GM19239 (cell line): ENCODE measurements at places on chromosomes 12 and 14.

DNA sequence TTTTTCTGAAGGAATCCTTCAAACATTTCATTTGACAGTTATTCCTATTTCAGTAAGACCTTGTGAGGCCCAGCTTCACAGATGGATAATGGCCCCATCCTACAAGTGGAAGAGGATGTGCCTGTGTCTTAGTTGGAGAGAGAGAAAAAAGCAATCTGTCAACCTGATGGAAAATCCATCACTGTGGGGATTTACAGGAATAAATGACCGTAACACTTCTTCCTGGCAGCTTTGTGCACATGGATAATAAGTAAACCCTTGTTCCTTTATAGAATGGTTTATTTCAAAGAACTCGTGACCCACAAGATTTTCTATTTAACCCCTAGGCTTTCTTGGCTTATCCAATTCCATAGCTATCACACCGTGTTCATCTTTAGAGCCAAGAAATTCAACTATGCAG is 121.4 kb upstream of the PCED1B start:
- DNase-seq = no peak

DNA sequence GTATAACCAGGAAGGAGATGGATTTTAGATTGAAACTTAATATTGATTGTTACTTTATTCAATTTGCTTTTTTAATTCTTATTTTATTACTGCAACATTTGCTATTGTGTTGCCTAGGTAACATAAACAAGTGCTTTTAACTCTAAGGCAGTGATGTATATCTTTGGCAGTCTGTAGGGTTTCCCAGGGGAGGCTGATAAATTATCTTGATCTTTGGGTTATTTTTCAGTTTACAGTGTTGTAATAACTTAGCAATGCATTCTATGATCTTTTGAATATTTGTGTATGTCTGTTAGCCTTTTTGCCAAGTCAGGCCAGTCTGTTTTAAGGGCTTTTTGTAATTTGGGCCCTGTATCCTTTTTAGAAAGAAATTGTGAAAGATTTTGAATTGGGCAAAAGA is 7.8 kb upstream of the DTD2 start:
- DNase-seq = no peak

DNA sequence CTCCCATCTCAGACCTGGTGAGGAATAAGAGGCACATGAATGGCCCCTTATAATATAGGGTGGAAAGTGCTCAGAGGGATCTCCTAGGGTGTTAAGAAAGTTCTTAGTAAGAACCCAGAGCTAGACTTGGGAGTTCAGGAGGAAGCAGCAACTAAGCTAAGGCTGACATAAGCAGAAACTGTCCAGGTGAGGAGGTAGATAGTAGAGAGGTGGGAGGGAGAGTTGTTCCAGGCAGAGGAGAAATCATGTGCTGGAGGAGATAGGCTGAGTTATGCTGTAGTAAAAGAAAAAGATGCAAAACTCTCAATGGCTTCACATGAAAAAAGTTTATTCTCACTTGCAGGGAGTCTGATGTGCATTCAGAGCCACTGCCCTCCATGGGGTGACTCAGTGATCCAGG is 50.7 kb downstream of the FOS start:
- DNase-seq = no peak

DNA sequence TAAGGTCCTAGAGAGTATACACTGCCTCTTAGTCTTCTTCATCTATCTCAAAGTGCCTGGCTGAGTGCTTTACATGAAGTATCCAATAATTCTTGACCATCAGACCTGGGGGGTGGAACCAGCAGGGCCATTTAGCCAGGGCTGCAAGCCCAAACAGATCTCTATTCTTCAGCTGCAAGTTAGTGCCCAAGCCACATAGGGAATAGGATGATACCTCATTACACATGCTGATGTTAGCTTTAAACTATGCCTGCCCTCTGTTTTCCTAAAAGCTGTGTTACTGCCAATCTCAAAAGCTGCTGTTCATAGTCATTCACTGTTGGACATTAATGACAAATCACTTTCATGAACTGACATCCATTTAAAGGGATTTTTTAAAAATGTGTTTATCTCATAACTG is 16.7 kb upstream of the IFNG start:
- DNase-seq = no peak

- DNase-seq = no peak
Observed at GRCh38 chr12:54562750-54563356, 13.5 kb downstream of the PDE1B start.

- DNase-seq = no peak
Observed at GRCh38 chr12:77031745-77032144, 33.6 kb downstream of the E2F7 start.

- DNase-seq = no peak
Observed at GRCh38 chr12:83140135-83140534, 453.4 kb downstream of the TMTC2 start.

GRCh38 chr14:56953884-56954283 is 143.6 kb upstream of the OTX2 start:
- no peak for DNase-seq

GRCh38 chr12:40921563-40922163 is 229.4 kb downstream of the CNTN1 start:
- DNase-seq = no peak

DNA sequence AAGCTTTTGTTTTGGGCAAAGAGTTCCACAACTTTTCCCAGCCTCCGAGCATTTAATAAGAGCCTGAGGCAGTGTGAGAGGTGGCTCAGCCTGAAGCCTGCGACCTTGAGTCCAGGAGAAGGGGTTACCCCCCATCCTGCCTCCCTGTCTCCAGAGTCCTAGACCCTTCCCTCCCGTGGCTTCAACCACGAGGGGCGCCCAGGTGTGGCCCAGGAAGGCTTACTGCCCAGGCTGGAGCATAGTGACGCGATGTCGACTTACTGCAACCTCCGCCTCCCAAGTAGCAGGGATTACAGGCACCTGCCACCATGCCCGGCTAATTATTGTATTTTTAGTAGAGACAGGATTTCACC is 641 bp downstream of the LRRC43 start:
- no peak for DNase-seq

DNA sequence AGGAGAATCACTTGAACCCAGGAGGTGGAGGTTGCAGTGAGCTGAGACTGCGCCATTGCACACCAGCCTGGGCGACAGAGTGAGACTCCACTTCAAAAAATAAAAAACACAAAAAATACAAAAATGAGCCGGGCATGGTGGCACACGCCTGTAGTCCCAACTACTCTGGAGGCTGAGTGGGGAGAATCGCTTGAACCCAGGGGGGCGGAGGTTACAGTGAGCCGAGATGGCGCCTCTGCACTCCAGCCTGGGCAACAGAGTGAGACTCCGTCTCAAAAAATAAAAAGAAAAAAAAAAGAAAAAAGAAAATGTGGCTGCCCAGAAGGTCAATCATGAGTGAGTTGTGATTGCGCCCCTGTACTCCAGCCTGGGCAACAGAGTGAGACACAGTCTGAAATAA is 9.2 kb downstream of the DNAJC22 start:
- no peak for DNase-seq

DNA sequence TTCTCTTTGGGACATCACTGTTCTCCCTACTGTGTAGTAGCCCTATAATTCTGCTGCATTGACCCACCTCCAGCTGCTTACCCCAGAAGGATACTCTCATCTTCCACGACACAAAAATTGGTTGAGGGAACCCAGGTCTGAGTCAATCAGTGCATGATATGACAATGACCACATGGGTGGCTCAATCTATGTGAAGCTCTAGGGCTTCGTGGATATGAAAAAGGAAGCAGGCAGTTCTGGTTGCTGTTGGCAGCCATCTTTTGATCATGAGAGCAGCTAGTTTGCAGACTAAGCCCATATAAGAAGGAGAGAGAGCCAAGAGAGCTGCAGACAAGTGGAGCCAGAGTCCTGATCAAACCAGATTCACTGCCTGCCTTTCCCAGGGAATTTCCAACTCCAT is 57.9 kb downstream of the AVPR1A start:
- no peak for DNase-seq

- DNase-seq = no peak
Observed at GRCh38 chr14:66717561-66718140, 209.7 kb downstream of the GPHN start.

GRCh38 chr12:11958221-11959091 is 112.3 kb upstream of the BCL2L14 start:
- no peak for DNase-seq

- no peak for DNase-seq
Observed at GRCh38 chr14:96956464-96957239, 159.5 kb downstream of the VRK1 start.

- DNase-seq = no peak
Observed at GRCh38 chr14:104194016-104194415, 55.6 kb downstream of the KIF26A start.

GRCh38 chr12:11728154-11728755 is 78.8 kb downstream of the ETV6 start:
- no peak for DNase-seq

GRCh38 chr12:19643635-19644034 is 204.3 kb downstream of the AEBP2 start:
- no peak for DNase-seq

DNA sequence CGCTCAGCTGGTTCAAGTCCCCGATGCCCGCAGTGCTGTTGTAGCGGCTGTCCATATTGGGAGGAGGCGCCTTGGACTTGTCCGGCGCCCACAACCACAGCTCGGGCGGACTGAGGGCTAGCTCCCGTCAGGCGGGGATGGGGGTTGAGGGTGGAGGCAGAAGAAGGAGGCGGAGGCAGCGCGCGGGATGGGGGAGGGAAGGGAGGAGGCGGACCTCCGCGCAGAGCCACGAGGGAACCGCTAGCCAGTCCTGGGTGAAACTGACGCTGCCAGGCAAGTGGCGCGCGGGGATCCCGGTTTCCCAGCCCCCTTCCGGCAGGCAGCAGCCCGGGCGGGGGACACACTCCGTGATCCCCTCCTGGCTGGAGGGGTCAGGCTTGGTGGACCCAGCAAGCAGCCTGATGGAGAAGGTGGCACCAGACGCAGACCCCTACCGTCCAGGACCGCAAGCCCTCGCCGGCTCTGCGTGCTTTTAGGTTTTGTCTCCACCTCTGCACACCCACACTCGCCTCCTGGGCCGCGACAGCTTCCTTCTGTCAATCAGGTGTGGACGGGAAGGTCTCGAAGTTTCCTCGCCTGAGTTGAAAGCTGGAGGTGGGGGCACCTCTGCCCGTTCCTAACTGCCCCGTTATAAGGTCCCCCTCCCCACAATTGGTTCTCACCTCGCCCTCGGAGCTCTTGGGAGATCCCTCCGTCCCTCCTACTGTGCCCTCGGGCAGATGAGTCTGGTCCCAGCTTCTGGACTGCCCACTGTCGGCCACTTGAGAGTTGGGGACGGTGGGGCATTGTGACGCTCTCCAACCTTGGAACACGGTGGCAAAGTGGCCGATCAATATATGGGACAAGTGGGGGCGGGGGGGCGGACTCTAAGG is at the start of gene CPNE8:
Gene CPNE8 (minus strand): TSS at position 112 of the 872 bp plus-strand sequence. CDS start 57 bp downstream, at position 55.
- DNase-seq = peak; percentile 38

- DNase-seq = no peak
Observed at GRCh38 chr12:26271889-26272492, 76.6 kb downstream of the SSPN start.

DNA sequence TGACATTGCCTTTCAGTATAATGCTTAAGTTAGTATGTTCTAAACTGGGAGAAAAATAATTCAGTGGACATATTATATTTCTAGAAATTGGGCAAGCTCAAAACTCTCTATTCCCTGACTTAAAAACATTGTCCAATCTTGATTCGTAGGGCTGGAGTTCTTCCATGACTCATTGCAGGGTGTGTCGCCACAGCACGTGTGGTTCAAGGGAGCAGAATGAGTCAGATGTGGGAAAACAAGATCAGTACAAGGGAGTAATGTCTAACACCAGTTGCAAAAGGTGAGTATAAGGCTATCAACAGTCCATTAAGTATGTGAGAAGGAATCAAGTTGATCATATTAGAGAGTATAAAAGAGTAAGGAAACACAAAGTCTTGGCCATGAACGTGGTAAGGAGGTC is 887.0 kb downstream of the TMTC2 start:
- DNase-seq = no peak

DNA sequence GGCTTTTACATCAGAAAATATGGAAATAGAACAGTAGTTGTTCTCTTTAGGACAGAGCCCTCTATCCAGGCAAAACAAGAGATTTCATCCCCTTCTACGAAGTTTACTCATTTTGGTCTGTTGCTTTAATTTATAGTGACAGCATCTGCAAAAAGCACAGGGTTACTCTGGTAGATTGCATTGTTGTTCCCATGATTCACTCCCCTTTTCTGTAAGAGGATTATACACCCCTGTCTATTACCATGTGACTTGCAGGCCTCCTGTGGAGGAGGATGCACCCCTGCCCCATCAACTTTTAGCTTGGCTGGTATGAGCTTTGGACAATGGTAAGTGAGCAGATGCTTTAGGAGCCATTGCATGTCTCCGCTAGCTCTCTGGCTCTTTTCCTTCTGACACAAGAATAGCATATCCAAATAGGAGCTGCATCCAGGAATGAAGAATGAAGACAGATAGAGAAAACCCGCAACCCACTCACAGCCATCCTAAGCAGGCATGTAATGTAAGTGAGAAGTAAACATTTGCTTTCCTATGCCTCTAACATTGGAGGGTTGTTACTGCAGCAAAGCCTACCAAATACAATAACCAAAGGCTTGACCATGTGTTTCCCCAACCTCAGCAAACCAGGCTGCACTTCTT is 304.2 kb downstream of the AKAP6 start:
- DNase-seq = no peak

- DNase-seq = no peak
Observed at GRCh38 chr12:7319930-7320329, 16.1 kb downstream of the ACSM4 start.
